Cerebellar cortex (tissue), 1 donor: ENCODE measurements at places on chromosomes 4 and X.

DNA sequence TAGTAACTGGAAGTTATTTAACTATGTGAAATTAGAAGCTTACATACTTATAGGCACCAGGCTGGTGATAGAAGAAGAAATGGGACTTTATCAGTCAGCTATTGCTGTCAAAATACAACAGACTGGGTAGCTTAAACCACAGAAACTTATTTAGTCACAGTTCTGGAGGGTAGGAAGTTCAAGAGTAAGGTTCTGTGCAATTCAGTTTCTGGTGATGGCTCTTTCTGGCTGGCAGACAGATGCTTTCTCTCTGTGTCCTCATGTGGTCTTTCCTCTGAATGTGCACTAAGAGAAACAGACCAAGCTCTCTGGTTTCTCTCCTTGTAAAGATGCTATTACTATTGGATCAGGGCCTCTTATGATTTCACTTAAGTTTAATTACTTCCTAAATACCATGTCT, 92.1 kb upstream of the ANKRD50 start:
- DNase-seq, result no peak

DNA sequence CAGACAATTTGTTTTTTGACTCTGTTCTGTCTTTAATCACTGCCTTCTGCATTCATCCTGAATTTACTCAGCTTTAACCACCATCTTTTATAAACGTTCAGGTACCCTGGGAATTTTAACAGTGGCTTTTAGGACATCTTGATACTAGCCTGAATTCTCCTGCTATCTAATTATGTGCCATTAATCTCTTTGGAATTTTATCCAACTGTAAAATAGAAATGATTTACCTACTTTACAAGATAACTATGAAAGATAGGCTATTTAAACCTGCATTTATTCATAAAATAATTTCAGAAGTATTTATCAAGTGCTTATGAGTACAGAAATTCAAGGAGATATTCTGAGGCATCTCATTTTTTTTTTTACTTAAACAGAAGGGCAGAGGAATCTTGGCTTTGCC, 146.5 kb upstream of the PLAC1 start:
- no peak for DNase-seq

GRCh38 chr4:124290678-124291077, 421.9 kb downstream of the ANKRD50 start:
- DNase-seq, result no peak

DNA sequence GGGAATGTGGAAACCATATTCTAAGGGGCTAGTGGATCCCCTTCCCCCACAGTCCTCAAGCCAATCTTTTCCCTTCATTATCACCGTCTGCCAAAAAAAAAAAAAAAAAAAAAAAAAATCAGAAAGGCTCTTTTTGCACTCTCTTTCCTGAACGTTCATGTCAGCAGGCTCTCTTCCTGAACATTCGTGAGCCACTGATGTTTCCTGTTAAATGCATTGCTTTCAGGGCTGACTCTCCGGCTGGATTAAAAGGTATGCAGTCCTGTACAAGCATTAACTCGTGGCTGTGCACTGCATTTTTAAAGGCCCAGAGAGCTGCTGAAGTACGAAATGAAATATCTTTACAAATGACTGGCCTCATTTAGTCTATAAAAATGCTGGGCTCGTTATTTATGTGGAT, 34.0 kb upstream of the TSPAN5 start:
- DNase-seq, result no peak

DNA sequence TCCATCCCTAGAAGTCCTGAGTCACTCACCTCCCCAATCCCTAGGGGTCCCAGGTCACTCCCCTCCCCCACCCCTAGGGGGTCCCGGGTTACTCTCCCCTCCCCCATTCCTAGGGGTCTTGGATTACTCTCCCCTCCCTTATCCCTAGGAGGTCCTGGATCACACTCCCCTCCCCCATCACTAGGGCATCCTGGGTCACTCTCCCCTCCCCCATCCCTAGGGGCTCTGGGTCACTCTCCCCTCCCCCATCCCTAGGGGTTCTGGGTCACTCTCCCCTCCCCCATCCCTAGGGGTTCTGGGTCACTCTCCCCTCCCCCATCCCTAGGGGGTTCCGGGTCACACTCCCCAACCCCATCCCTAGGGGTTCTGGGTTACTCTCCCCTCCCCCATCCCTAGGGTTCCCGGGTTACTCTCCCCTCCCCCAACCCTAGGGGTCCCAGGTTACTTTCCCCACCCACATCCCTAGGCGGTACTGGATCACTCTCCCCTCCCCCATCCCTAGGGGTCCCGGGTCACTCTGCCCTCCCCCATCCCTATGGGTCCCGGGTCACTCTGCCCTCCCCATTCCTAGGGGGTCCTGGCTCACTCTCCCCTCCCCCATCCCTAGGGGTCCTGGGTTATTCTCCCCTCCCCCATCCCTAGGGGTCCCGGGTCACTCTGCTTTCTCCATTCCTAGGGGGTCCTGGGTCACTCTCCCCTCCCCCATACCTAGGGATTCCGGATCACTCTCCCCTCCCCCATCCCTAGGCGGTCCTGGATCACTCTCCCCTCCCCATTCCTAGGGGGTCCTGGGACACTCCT, 2.1 kb downstream of the ASMTL start:
- no peak for DNase-seq

GRCh38 chrX:41781500-41781899, 57.5 kb downstream of the GPR82 start:
- DNase-seq, result peak; percentile 22

DNA sequence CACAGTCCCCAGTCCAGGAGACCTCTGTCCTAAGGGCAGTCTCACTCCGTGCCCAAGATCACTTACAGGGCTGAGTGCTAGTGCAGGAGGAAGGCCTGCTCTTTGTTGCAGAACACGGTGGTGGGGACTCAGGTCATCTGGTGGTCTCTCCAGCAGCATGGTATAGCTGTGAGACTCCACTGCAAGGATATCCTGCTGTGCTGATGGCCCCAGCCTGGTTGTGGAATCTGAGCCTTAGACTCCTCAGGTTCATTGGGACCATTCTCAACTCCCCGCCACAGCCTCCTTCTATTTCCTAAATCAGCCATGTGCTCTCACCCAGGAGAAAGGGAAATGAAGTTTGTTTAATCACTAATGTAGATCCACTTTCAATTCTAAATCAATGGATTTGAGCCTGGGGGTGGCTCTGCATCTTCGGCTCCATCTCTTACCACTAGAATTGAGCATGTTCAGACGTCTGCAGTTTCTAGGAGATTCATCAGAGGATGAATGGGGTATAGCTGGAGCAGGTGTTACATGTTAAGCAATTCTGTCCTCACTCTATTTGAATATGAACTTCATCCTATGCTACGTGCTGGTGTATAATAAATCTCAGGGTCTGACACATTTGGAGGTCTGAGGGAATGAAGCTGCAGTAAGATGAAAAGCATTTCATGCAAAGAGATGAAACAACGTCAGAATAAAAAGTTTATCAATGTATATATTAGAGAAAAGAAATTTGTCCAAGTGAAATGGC, 189.2 kb downstream of the MGST2 start:
- DNase-seq, result no peak

DNA sequence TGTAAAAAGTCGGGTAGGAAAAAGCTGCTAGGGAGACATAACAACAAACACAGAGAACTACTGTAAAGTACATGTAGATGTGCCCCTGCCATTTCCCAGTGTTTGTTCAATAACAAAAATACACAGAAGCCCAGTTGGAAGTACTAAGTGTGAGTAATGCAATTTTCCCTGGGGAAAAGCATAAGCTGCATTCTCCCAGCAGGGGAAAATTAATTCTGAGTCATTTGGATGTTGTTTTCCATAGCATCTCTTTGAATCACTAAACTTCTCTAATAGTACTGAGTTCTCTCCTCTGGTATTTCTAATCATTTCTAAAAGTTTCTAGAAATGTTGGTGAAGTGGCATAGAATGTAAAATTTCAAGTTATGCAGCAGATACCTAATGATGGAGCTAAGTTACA, 1114.9 kb downstream of the C4orf33 start:
- DNase-seq, result no peak

DNA sequence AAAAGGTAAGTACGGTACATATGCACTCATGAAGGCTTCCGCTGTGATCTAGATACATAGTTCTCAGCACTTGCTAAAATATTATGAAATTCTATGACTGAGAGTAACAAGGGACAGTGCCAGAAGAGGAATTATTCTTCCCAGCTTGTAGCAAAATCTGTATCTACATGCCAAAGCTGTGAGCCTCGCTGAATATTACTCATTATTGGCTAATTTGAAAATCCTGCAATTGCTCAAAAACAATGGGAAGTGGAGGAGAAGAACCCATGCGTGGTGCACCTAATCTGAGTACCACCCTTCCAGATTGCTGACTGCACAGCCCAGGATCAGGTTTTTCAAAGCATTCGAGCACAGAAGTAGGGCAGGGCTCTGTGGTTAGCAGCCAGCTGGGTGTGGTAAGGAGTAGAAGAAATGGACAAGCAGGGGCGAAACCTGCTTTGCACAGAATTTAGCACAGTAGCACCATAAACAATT, 17.4 kb upstream of the PDCL2 start:
- no peak for DNase-seq

GRCh38 chr4:114136069-114136468, 156.6 kb upstream of the ARSJ start:
- peak; percentile 75 for DNase-seq

- DNase-seq, result no peak
These were observed 111.2 kb upstream of the PLS3 start for GRCh38 chrX:115449742-115450141.

DNA sequence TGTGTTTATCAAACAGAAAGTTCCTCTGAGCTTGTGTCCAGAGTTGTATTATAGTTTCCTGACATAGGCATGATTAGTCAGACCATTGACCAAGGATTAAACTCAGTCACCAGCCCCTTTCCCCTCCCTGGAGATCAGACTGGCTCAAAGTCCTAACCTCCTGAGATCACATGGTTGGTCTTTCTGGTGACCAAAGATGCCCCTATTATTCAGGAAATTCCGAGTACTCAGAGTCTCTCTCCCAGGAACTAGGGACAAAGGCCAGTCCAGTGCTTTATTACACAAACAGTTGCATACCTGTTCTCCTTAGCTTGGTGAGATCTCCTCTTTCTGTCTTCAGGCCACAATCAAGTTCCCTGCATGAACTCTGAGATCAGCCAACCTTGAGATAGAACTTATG, 14.5 kb upstream of the ENPP6 start:
- DNase-seq, result no peak

DNA sequence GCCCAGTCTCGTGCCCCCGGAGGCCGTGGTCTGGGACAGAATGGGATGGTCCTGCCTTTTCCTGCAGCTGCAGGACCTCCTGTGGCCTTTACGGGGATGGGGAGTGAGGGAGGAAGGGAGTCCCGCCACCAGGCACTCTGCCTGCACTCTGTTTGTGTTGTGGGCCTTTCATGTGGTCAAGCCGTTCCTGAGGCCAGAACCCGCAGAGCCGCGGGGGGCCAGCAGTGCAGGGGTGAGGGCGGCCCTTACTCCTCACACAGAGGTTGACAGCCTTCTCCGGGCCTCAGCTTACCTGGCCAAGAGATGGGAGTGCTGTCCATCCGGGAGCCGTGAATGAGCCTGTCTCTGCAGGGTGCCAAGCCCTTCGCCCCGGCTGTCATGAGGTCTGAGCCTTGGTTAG, 230.7 kb downstream of the AFAP1 start:
- DNase-seq, result no peak

DNA sequence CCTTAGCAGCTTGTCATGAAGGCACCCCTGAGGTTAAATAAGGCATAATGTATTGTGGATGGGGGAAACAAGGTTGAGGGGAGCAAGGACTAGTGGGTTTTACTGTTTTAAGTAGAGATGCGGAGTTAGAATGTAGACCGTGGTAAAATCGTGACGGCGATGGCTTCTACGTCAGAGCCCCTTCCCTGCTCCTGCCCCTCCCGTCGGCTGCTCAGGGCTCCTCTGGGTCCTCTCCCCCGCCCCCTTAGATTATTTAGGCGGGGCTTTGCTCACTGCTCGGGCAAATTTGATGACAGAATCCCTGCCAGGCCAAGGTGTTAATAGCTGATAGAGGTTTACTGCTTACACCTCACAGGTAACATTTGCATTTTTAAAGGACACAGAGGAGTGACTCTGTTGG, 2.3 kb downstream of the FRMPD3 start:
- DNase-seq, result peak; percentile 67

GRCh38 chr4:73212982-73213730, 45.4 kb downstream of the ANKRD17 start:
- DNase-seq, result no peak

GRCh38 chrX:14573161-14573560, 43.8 kb downstream of the GLRA2 start:
- DNase-seq, result no peak

GRCh38 chr4:95256108-95256835, 292.5 kb downstream of the UNC5C start:
- no peak for DNase-seq

DNA sequence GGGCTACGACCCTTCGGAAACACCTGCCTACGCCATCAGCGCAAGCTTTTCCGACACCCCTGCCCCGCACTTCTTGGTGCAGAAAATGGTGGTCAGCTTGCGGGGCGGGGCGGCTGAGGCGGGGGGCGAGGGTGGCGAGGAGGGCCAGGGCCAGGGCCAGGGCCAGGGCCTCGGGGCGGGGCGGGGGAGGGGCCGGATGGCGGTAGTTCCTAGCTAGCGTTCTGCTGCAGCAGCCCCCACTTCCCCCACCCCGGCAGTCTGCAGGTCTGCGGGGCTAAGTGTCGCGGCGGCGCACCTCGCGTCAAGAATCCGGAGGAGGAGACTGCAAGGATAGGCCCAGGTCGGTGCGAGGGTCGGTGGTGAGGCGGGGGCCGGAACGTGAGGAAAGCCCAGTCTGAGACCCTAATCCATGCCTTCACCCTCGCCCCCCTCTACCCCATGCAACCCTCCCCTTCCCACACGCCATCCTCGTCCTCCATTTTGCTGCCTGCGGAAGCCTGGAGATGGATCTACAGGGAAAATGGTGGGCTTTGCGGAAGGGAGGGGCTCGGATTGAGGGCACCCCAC, 600 bp downstream of the BEX4 start:
- DNase-seq, result peak; percentile 50

DNA sequence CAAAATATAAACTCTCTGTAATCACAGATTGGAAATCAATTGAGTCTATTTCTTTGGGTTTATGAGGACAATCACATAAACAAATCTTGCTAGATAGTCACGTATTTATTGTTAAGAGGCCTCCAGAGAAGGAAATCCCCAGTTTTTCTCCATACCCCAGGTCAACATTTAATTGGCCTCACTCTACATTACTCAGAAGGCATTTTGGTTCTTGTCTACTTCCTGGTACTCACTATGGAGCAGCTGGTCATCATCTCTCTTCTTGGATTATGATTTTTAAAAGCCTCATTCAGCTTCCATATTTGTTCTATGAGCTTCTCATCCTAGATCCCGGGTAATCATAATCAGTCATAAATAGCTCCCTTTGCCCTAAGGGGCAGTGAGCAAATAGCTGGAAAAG, 81.6 kb upstream of the LNX1 start:
- DNase-seq, result no peak

- DNase-seq, result no peak
These were observed 20.6 kb upstream of the CLDN24 start for GRCh38 chr4:183342541-183343533.
